ENCODE measurements at places on chromosomes 2 and 18. TPM values are rescaled to one million over a fixed set of nuclear protein-coding genes. Genes with fewer than 3 reads are reported as not detected.
A peak's percentile ranks its signal among the peaks of the same experiment; 100 is the strongest.

- no peak for DNase-seq
Measured at GRCh38 chr2:149409506-149409905, 79.1 kb downstream of the LYPD6 start.

AP1S3 gene
- 3.2 TPM for total RNA-seq

- no peak for DNase-seq
Measured at GRCh38 chr2:23145460-23145859, 239.5 kb upstream of the KLHL29 start.

GRCh38 chr2:168316073-168316440, 68.7 kb upstream of the STK39 start:
- DNase-seq, result no peak

SOCS6 gene
- 30.1 TPM for total RNA-seq

- DNase-seq, result no peak
Measured at GRCh38 chr2:70779911-70780545, 10.4 kb downstream of the FIGLA start.

- no peak for DNase-seq
Measured at GRCh38 chr2:20141806-20142205, 83.1 kb downstream of the SDC1 start.

DNA sequence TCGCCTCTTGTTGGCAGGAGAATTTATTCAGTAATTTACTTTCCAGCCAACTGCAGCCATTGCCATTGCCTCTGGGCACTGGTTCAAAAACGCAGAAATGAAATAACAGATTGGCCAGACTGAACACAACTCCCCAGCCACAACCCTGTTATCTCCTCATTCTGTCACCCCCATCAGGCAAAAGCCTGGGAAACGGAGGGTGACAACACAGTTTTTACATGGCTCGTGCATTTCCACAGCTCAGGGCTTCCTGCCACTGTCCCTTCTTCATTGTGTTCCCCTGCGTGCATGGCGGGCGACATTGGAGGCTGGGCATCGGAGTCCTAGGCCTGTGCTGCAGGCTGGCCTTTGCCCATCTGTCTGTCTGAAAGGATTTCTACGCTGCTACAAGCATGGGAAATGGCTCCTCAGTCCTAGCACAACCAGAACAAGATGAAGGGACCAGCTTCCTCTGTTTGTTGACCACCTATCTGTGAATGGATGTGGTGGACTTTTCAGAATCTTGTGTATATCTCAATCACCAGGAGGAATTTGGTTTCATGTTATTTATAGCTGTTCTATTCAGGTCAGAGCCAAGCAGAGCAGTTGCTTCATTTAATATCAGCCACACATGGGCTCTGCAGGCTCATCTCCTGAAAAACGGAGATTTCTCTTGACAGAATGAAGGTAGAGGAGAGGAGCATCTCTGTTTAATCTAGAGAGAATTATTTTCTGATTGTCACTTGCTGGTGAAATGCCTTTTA, 107.0 kb downstream of the MGAT5 start:
- DNase-seq, result no peak

LIMS2 gene
- total RNA-seq, result 1.4 TPM

DNA sequence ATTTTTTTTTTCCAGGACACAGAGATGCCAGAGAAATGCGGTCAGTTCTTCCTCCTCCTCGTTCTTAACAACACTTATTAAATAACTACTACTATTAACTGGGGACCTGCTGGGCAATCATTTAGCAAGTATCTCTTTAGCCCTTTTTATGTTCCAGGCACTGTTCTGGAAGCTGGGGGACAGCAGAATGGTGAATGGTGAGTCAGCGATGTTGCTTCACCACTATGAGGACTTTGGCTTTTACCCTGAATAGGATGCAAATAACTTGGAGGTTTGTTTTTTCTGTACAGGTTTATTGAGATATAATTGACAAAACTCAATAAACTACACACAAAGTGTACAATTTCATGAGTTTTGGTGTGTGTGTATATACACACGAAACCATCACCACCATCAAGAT, 179.9 kb upstream of the MSH6 start:
- DNase-seq, result no peak

- DNase-seq, result peak; percentile 39
Measured at GRCh38 chr2:208466151-208466919, 59.7 kb downstream of the PTH2R start.
